Kidney (tissue), 22 donors: ENCODE measurements at places on chromosomes 3 and 15. TPM values are rescaled to one million over a fixed set of nuclear protein-coding genes. Genes with fewer than 3 reads are reported as not detected.

Gene LEKR1
- 1.8 TPM for polyA plus RNA-seq

Gene TRNT1
- polyA plus RNA-seq, result 17.5 TPM

Gene LRRIQ4
- polyA plus RNA-seq, result not detected

Gene TMEM158
- polyA plus RNA-seq, result 3.1 TPM

Gene CLEC3B
- 284 TPM for polyA plus RNA-seq

Gene GPR160
- polyA plus RNA-seq, result 23.7 TPM

Gene LRRN1
- polyA plus RNA-seq, result 0.41 TPM

Gene BCL6
- 7.3 TPM for polyA plus RNA-seq

Gene GABRR3
- polyA plus RNA-seq, result not detected

Gene FBXW12
- polyA plus RNA-seq, result not detected

Gene GABRB3
- 4.7 TPM for polyA plus RNA-seq

Gene IL1RAP
- polyA plus RNA-seq, result 1.7 TPM

Gene SLCO2A1
- polyA plus RNA-seq, result 27.2 TPM

Gene CAMK2N2
- polyA plus RNA-seq, result 0.39 TPM

Gene HRG
- polyA plus RNA-seq, result 22.8 TPM

Gene ABHD17C
- polyA plus RNA-seq, result 20.6 TPM

Gene SUMF1
- 50.6 TPM for polyA plus RNA-seq
